Mesothelial cell of epicardium (in vitro differentiated cells): ENCODE measurements at places on chromosomes 1 and 21.
A peak's percentile ranks its signal among the peaks of the same experiment; 100 is the strongest.

GRCh38 chr1:236808564-236809130 is 13.6 kb downstream of the MTR start:
- no peak for DNase-seq
- H3K27ac ChIP-seq = no peak overlapping the region
- no peaks in the 10 kb centered on the region for H3K27me3 ChIP-seq
- H3K36me3 ChIP-seq = peaks cover 32% of the 10 kb centered on the region

GRCh38 chr1:247112479-247112781 is 8.3 kb upstream of the ZNF669 start:
- H3K4me3 ChIP-seq = peak overlapping the region; percentile 80
- DNase-seq = no peak
- H3K36me3 ChIP-seq = peaks cover 2% of the 10 kb centered on the region
- H3K4me1 ChIP-seq = peaks cover 13% of the 10 kb centered on the region

DNA sequence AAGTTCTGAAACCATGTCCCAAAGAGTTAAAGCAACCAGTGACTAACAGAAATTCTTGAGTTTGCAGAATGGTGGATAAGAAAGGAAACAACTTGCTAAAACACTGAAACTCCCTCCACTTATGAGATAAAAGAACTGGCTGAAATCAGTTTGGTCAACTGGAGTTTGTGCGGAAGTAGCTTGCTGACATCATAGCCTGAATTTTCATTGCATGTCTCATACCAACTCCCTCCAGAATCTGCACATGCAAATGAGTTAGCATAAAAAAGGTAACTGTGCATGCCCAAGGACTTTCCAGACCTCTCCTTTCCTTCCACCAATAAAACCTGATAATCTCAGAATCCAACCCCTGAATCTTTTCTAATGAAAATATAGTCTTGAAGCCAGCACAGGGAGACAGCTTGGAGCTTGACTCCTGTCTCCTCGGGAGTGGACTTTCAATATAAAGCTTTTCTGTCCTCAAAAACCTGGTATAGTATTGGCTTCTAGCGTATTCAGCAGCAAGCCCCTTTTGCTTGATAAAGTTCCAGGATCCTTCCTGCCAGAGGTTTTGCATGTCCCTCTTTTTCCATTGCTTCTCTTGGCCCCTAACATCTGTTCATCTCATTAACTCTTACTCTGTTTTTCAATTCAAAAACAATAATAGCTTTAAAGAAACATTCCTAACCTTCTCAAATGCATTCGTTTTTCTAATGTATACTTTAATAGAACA is 785.8 kb upstream of the ADGRL4 start:
- peaks cover 2% of the 10 kb centered on the region for H3K4me1 ChIP-seq
- peaks cover 3% of the 10 kb centered on the region for H3K36me3 ChIP-seq
- H3K27me3 ChIP-seq = no peaks in the 10 kb centered on the region
- no peak for DNase-seq
- H3K27ac ChIP-seq = no peak overlapping the region
- H3K4me3 ChIP-seq = no peak overlapping the region

DNA sequence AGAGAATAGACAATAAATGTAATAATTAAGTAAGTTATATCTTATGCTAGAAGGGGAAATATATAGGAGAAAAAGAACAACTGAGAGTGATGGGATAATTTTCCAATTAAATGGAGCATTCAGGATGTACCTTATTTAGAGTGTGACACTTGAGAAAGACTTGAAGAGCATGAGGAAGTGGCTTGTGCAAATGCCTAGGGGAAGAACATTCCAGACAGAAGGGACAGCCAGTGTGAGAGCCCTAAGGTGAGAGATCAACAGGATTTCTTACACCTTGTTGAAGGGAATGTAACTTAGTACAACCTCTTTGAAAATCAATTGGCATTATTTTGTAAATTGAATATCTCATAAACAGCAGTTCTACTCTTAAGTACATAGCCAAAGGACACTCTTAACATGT is 28.8 kb upstream of the TSPAN2 start:
- H3K27ac ChIP-seq = no peak overlapping the region
- peaks cover 2% of the 10 kb centered on the region for H3K36me3 ChIP-seq
- no peak for DNase-seq
- H3K4me1 ChIP-seq = peaks cover 35% of the 10 kb centered on the region

- peaks cover 88% of the 10 kb centered on the region for H3K4me1 ChIP-seq
- DNase-seq = peak; percentile 65
- H3K36me3 ChIP-seq = no peaks in the 10 kb centered on the region
- H3K27me3 ChIP-seq = no peaks in the 10 kb centered on the region
These were observed 55.2 kb upstream of the TARBP1 start for GRCh38 chr1:234533975-234534876.

- H3K4me1 ChIP-seq = no peaks in the 10 kb centered on the region
- H3K27ac ChIP-seq = no peak overlapping the region
- no peaks in the 10 kb centered on the region for H3K36me3 ChIP-seq
- no peak for DNase-seq
These were observed 182.3 kb downstream of the BARHL2 start for GRCh38 chr1:90534663-90535295.

GRCh38 chr1:98078596-98078995 is 157.8 kb upstream of the DPYD start:
- H3K4me1 ChIP-seq = peaks cover 5% of the 10 kb centered on the region
- H3K36me3 ChIP-seq = no peaks in the 10 kb centered on the region
- no peaks in the 10 kb centered on the region for H3K27me3 ChIP-seq
- DNase-seq = no peak
- H3K4me3 ChIP-seq = no peak overlapping the region
- no peak overlapping the region for H3K27ac ChIP-seq

- H3K27ac ChIP-seq = no peak overlapping the region
- no peaks in the 10 kb centered on the region for H3K36me3 ChIP-seq
- no peaks in the 10 kb centered on the region for H3K4me1 ChIP-seq
These were observed 78.4 kb downstream of the BRINP3 start for GRCh38 chr1:190399233-190399632.

GRCh38 chr1:94100129-94100784 is 20.7 kb downstream of the ABCA4 start:
- no peaks in the 10 kb centered on the region for H3K27me3 ChIP-seq
- peak overlapping the region; percentile 99 for H3K27ac ChIP-seq
- no peak for DNase-seq
- no peaks in the 10 kb centered on the region for H3K36me3 ChIP-seq

- peaks cover 13% of the 10 kb centered on the region for H3K4me1 ChIP-seq
- no peak overlapping the region for H3K4me3 ChIP-seq
- H3K27me3 ChIP-seq = no peaks in the 10 kb centered on the region
- H3K27ac ChIP-seq = no peak overlapping the region
- H3K36me3 ChIP-seq = no peaks in the 10 kb centered on the region
These were observed 131.8 kb upstream of the SGIP1 start for GRCh38 chr1:66402194-66402593.

DNA sequence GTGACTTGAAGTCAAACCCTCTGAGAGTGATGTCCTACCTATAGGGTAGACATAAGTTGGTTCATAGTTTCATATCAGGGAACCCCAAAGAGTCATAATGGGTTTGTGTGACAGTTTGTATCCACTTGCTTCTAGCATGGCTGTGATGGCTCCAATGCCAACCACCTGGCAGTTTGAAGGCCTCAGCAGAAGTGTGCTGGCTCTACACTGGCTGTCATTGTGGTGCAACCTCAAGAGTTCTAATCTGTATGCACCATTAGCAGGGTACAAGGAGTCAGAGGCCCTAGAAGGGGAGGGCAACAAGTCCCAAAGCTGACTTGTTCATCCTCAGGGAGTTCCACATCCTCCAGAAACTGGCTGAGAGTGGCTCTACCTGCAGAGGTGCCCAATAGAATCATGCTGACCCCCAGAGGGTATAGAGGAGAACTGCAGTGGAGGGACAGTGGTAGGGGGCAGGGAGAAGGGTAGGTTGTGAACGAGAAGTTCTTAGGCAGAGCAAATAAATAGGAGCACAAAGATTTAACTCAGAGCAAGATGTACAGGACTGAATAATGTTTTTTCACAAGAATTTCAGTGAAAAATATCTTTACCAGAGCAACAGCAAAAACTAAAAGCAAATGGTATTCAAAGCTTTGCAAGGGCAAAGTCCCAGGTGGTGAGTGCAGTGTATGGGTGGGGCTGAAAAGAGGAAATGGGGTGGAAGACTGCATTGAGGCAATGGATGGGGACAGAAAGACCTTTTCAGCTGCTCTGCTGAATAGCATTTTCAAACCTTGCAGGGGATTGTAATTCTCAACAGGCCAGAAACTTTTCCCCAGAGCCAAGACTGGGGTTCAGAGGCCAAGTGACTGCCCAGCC is 3.2 kb downstream of the FCRL2 start:
- H3K4me3 ChIP-seq = no peak overlapping the region
- peaks cover 31% of the 10 kb centered on the region for H3K27me3 ChIP-seq
- H3K27ac ChIP-seq = no peak overlapping the region
- no peak for DNase-seq
- no peaks in the 10 kb centered on the region for H3K4me1 ChIP-seq

- no peak for DNase-seq
- H3K36me3 ChIP-seq = peaks cover 16% of the 10 kb centered on the region
- H3K27me3 ChIP-seq = peaks cover 15% of the 10 kb centered on the region
- no peak overlapping the region for H3K27ac ChIP-seq
- no peak overlapping the region for H3K4me3 ChIP-seq
These were observed 16.2 kb downstream of the FOXO6 start for GRCh38 chr1:41377397-41377796.

DNA sequence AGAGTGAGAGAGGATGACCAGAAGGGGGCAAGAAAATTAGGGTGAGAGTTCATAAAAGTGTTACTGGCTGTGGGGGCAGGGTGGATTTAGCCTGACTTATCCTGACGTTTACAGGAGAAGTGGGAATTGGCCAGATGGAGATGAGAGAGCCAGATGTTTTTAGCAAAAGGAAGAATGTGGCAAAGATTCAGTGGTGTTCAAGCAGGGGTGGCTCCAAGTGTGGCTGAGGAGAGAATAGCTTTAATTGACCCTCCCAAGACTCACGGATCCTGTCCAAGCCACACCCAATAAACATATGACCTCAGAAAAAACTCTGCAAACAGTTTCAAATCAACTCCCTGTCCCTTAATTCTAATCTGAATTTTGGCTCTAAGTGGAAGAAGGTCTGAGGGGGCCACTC is 35.2 kb upstream of the EDEM3 start:
- H3K27me3 ChIP-seq = no peaks in the 10 kb centered on the region
- DNase-seq = no peak
- no peaks in the 10 kb centered on the region for H3K36me3 ChIP-seq
- no peak overlapping the region for H3K4me3 ChIP-seq
- H3K4me1 ChIP-seq = peaks cover 2% of the 10 kb centered on the region

DNA sequence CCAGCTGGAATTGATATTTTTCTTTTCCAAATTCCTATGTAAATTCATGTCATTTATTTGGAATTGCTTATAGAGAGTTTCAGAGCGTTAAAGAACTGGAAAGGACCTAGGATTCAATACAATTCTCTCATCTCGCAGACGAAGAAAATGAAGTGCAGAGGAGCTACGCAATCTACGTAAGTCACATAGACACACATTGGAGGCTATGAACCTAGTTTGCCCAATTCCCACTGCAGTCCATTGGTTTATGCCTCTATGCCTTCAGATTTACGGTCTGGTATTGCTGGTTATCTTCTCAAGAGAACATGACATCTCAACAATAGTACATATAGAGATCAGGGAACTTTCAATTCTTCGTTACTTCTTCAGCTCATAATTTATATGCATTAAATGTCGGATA is 971 bp upstream of the RNF2 start:
- H3K4me1 ChIP-seq = peaks cover 30% of the 10 kb centered on the region
- H3K27ac ChIP-seq = peak overlapping the region; percentile 96
- DNase-seq = no peak
- no peaks in the 10 kb centered on the region for H3K27me3 ChIP-seq
- H3K4me3 ChIP-seq = peak overlapping the region; percentile 81
- no peaks in the 10 kb centered on the region for H3K36me3 ChIP-seq

- H3K36me3 ChIP-seq = no peaks in the 10 kb centered on the region
- peaks cover 82% of the 10 kb centered on the region for H3K27me3 ChIP-seq
- no peak for DNase-seq
- H3K27ac ChIP-seq = no peak overlapping the region
These were observed 43.7 kb downstream of the HLX start for GRCh38 chr1:220922951-220923350.

GRCh38 chr1:244802556-244803239 is 32.8 kb upstream of the COX20 start:
- no peak overlapping the region for H3K4me3 ChIP-seq
- no peak for DNase-seq
- no peaks in the 10 kb centered on the region for H3K36me3 ChIP-seq
- H3K27ac ChIP-seq = no peak overlapping the region
- H3K4me1 ChIP-seq = no peaks in the 10 kb centered on the region

DNA sequence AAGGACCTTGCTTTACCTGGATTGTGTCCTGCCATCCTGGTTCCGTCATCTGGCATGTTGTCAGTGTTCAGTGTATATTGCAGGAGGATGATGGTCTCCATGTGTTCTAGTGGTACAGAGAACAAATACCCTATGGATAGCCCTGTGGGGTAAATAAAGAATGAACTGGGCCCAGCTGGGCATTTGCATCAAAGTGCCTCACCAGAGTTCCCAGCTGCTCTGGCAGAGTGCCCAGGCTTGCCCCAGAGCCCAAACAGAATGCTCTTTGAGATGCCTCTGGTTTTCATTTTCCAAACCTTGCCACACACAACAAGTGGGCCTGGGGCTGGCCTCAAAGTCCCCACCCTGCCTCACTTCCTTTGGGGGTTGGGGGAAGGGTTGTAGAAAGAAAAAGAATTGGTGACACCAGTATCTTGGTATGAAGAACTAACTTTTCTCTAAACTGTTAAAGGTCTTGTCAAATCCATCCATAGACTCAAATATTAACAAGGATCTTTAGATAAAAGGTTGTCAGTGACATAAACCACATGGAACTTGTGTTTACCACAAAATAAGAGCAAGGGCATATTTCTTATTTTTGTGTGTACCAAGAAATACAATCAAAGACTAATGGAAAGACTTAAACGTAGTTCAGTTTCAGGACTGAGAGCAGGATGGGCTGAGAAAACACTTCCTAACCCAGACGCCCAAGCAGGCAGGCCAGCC is 82.2 kb downstream of the LMO4 start:
- H3K27me3 ChIP-seq = no peaks in the 10 kb centered on the region
- H3K4me1 ChIP-seq = no peaks in the 10 kb centered on the region
- no peak for DNase-seq
- no peak overlapping the region for H3K4me3 ChIP-seq

DNA sequence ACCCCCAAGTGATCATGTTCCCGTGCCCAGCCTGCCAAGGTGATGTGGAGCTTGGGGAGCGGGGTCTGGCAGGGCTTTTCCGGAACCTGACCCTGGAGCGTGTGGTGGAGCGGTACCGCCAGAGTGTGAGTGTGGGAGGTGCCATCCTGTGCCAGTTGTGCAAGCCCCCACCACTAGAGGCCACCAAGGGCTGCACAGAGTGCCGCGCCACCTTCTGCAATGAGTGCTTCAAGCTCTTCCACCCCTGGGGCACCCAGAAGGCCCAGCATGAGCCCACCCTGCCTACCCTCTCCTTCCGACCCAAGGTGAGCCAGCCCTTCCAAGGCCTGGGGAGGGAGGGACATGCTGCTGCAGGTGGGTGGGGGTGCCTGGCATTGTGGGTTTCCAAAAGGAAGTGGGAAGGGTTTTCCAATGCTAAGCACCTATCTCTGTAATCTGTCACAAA is 2.3 kb downstream of the TRIM46 start:
- no peak for DNase-seq
- no peak overlapping the region for H3K27ac ChIP-seq
- H3K4me1 ChIP-seq = peaks cover 26% of the 10 kb centered on the region
- no peaks in the 10 kb centered on the region for H3K36me3 ChIP-seq
- H3K4me3 ChIP-seq = no peak overlapping the region
- H3K27me3 ChIP-seq = peaks cover 11% of the 10 kb centered on the region
